ENCODE measurements at places on chromosomes 2 and 18. TPM values are rescaled to one million over a fixed set of nuclear protein-coding genes. Genes with fewer than 3 reads are reported as not detected.

The PPP4R1 gene
- total RNA-seq = 48.8 TPM

The CTDP1 gene
- 42.0 TPM for total RNA-seq

GRCh38 chr2:183093857-183094657 lies 15.5 kb downstream of the DUSP19 start:
- H3K27me3 ChIP-seq = no peaks in the 10 kb centered on the region
- H3K4me3 ChIP-seq = no peak overlapping the region
- H3K4me1 ChIP-seq = no peaks in the 10 kb centered on the region
- H3K27ac ChIP-seq = no peak overlapping the region

- H3K4me3 ChIP-seq = peak overlapping the region; percentile 66
- DNase-seq = peak; percentile 82
- no peaks in the 10 kb centered on the region for H3K36me3 ChIP-seq
- peak overlapping the region; percentile 99 for H3K27ac ChIP-seq
These were observed 61.0 kb upstream of the TAF1B start for GRCh38 chr2:9782197-9782719.

DNA sequence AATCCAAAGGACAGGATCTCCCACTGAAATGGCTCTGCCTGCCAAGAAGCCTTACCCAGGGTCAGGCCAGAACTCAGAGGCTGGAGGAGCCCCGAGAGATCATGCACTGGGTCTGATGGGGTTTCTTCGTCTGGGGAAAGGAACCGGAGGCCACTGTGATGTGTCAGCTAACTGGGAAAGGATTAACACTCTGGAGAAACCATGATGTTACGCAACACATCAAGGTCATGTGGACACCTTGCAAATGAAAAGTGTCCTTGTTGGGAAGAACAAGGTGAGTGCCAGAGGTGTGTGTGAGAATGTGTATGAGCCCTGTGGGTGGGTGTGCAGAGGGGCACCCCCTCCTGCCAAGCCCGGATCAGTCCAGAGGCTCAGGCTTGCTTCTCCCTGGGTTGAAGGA lies 86.9 kb downstream of the CRACDL start:
- no peak overlapping the region for H3K4me3 ChIP-seq
- DNase-seq = no peak
- peaks cover 31% of the 10 kb centered on the region for H3K27me3 ChIP-seq
- H3K4me1 ChIP-seq = peaks cover 1% of the 10 kb centered on the region

DNA sequence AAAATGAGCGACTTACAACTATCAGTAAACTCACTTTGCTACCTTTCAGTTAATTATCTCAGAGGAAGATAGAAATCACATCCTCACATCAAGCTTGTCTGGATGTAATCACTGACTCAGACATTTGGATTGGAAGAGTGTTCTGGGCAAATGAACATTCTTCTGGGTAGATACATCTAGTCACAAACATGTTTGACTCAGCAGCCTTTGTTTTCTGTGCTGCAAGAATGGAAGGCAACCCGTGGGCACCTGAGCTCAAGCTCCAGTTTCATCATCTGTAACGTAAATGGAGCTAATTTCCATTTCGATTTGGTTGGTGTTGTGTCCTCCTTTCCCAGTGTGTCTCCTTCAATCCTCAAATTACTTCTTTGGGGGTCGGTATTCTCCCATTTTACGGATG lies 58.5 kb downstream of the ACAA2 start:
- no peak overlapping the region for H3K27ac ChIP-seq
- no peak overlapping the region for H3K4me3 ChIP-seq
- DNase-seq = no peak
- H3K27me3 ChIP-seq = peaks cover 23% of the 10 kb centered on the region
- H3K36me3 ChIP-seq = no peaks in the 10 kb centered on the region

DNA sequence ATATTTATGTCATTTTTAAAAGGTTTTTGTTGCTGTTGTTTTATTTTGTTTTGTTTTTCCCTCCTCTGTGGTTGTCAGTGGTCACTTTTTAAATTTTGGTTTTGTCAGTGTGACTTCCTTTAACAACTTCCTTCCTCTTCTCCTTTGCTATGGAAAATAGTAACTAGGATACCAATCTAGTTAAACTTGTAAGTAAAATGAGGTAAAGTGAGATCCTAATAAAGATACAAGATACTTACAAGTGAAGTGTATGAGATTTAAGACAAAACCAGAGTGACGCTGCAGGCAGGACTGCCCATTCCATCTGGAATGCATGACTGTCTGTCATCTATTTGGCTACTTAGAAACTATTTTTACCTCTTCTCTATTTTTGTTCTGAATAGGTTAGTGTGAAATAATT lies 30.6 kb upstream of the CREB1 start:
- peaks cover 39% of the 10 kb centered on the region for H3K4me1 ChIP-seq
- H3K4me3 ChIP-seq = no peak overlapping the region
- peaks cover 3% of the 10 kb centered on the region for H3K36me3 ChIP-seq
- DNase-seq = no peak
- H3K27ac ChIP-seq = no peak overlapping the region

GRCh38 chr18:79424008-79424565 lies 28.4 kb downstream of the NFATC1 start:
- peaks cover 44% of the 10 kb centered on the region for H3K36me3 ChIP-seq
- no peak overlapping the region for H3K4me3 ChIP-seq
- no peak for DNase-seq
- H3K27ac ChIP-seq = peak overlapping the region; percentile 44

GRCh38 chr2:237859533-237860272 lies at the start of gene RAMP1:
RAMP1 (plus strand) TSS chr2:237859623; CDS start chr2:237859676, 53 bp downstream.
- H3K36me3 ChIP-seq = peaks cover 3% of the 10 kb centered on the region
- peaks cover 9% of the 10 kb centered on the region for H3K4me1 ChIP-seq
- no peak for DNase-seq
- H3K27ac ChIP-seq = peak within 1 kb of the TSS; percentile 51
- H3K4me3 ChIP-seq = peak within 1 kb of the TSS; percentile 79
- peaks cover 47% of the 10 kb centered on the region for H3K27me3 ChIP-seq

The GPR39 gene
- not detected for total RNA-seq

DNA sequence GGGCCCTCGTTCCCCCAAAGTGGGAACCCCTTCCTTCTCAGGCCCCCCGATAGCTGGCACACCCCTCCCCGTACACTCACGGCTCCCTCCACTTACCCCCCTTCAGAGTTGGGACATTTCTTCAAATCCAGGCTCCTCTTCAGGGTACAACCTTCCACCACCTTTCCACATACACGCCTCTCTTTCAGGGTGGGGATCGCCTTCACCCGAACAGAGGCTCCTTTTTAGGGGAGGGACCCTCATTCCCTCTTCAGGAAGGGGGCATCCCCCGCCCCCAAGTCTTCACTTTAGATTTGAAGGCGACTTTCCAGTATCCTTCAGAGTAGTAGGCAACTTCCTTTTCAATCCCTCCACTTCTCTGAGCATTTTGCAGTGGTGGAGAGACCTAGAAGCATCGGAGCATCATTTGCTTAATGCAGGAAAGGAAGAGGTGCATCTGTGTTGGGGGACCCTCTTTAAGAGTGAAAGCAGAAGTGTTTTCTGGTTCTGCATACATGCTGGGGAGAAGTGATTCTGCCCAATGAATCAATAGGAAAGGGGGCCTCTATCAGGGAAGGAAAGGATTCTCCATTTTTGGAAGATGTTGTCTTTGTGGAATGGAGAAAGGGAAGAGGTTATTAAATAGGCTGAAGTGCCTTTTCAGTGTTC lies 845 bp downstream of the EML4 start:
- peak; percentile 14 for DNase-seq
- H3K36me3 ChIP-seq = peaks cover 2% of the 10 kb centered on the region
- no peak overlapping the region for H3K27ac ChIP-seq
- no peak overlapping the region for H3K4me3 ChIP-seq

The EHBP1 gene
- total RNA-seq = 22.1 TPM

DNA sequence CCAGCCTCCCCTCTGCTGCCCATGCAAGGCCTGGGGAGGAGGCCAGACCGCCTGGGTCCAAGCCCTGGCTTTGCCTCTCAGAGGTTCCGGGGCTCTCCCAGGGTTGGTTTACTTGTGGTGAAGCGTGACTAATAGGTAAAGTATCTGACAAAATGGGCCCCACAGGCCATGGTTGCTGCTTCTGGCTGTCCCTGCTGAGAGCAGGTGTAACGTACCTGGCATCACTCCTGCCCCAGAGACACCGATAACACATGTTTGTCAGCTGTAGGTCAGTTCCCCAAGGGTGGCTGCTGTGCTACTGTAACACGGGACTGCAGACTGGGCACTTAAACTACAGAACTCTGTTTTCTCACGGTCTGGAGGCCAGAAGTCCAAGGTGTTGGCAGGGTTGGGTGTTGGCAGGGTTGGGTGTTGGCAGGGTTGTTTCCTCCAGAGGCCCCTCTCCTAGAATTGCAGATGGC lies 34.1 kb downstream of the ODC1 start:
- H3K27me3 ChIP-seq = no peaks in the 10 kb centered on the region
- DNase-seq = no peak
- no peak overlapping the region for H3K27ac ChIP-seq
- H3K36me3 ChIP-seq = peaks cover 15% of the 10 kb centered on the region
- H3K4me3 ChIP-seq = no peak overlapping the region

The CD207 gene
- not detected for total RNA-seq

- no peak for DNase-seq
- H3K27me3 ChIP-seq = no peaks in the 10 kb centered on the region
- H3K4me1 ChIP-seq = peaks cover 5% of the 10 kb centered on the region
- H3K27ac ChIP-seq = no peak overlapping the region
- no peaks in the 10 kb centered on the region for H3K36me3 ChIP-seq
- H3K4me3 ChIP-seq = no peak overlapping the region
These were observed 329.1 kb upstream of the GULP1 start for GRCh38 chr2:187962538-187962937.

The RFX8 gene
- total RNA-seq = 1.6 TPM

DNA sequence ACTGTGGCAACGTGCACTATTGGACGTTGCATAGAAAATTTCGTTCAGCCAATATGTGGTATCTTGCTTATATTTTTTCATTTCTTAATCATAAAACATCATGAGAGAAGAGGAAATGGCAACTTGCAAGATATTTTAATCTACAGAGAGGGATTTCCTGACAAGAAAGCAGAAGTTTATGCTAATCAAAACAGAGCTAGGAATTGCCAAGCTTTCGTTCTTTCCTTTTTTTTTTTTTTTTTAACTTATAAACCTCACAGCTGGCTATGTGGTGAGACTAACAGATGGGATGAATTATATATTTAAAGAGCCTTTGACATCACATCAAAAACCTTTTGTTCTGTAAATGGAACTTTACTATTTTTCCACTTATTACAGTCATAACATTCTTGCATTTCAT lies 1136.9 kb upstream of the TMEFF2 start:
- no peak for DNase-seq
- no peak overlapping the region for H3K27ac ChIP-seq
- H3K4me1 ChIP-seq = no peaks in the 10 kb centered on the region
- no peaks in the 10 kb centered on the region for H3K36me3 ChIP-seq
- no peak overlapping the region for H3K4me3 ChIP-seq

The IL36A gene
- 0.34 TPM for total RNA-seq

DNA sequence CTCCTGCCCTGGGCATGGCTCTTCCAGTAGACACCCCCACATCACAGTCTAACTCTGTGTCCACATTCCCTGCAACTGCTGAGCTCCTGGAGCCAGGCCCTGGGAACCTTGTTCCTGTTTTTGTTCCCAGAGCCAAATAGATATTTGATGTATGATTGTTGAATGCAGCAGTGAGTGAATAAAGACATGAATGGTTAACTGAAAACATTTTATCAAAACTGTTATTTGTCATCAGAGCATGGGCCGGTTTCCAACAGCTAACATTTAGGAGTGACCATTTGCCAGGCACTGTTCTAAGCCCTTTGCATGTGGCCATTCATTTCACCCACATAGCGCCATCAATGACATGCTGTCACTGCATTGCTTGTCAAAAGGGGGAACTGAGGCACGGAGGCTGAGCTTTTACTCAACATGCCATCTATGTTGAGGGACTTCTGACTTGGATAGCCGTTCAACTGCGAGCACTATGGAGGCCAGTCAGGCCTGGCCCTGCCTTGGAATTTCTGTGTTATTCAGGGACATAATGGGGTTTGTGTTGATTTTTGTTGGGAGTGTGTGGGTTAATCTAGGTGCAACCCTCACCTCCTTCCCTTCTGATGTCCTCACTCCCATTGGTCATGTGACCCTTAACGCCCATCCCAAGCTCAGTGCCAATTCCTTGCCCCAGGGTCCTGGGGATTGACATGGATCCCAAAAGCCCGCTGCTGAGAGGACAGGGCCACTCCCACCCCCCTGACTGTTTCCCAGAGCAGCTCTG lies 12.6 kb downstream of the IL1R1 start:
- no peaks in the 10 kb centered on the region for H3K36me3 ChIP-seq
- H3K4me1 ChIP-seq = no peaks in the 10 kb centered on the region
- no peak for DNase-seq
- peaks cover 3% of the 10 kb centered on the region for H3K27me3 ChIP-seq

The NAGK gene
- 59.3 TPM for total RNA-seq

The CFAP65 gene
- not detected for total RNA-seq

GRCh38 chr2:32237488-32237887 lies 27.2 kb downstream of the NLRC4 start:
- H3K27ac ChIP-seq = no peak overlapping the region
- peaks cover 2% of the 10 kb centered on the region for H3K36me3 ChIP-seq
- H3K27me3 ChIP-seq = no peaks in the 10 kb centered on the region
- no peak overlapping the region for H3K4me3 ChIP-seq
- no peak for DNase-seq
- H3K4me1 ChIP-seq = no peaks in the 10 kb centered on the region

DNA sequence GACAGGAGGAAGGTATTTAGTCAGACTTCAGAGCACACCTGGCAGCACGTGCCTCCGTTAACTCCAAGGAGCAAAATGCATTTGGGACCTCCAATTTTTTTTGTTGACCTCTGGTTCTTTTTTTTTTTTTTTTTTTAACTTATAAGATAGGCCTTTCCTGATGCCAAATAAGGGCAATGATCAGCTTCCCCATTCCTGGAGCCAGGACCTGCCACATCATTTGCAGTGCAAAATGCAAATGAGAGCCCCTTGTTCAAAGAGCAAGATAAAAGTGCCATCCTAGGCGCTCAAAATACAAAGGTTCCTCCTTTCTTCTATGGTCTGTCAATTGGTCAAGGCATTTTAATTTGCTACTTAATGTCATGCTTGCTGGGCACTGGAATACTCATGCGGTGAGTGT lies 133.2 kb upstream of the REV1 start:
- H3K4me1 ChIP-seq = peaks cover 3% of the 10 kb centered on the region
- no peak for DNase-seq
- H3K27me3 ChIP-seq = no peaks in the 10 kb centered on the region

GRCh38 chr18:58666176-58666575 lies 5.1 kb upstream of the MALT1 start:
- H3K27ac ChIP-seq = no peak overlapping the region
- no peaks in the 10 kb centered on the region for H3K36me3 ChIP-seq
- no peak for DNase-seq
- H3K27me3 ChIP-seq = peaks cover 5% of the 10 kb centered on the region
- no peak overlapping the region for H3K4me3 ChIP-seq

The ASB18 gene
- not detected for total RNA-seq

GRCh38 chr2:221397187-221397586 lies 174.9 kb downstream of the EPHA4 start:
- no peak for DNase-seq
- H3K4me3 ChIP-seq = no peak overlapping the region
- no peak overlapping the region for H3K27ac ChIP-seq
- H3K27me3 ChIP-seq = peaks cover 2% of the 10 kb centered on the region
- no peaks in the 10 kb centered on the region for H3K36me3 ChIP-seq

- H3K4me3 ChIP-seq = no peak overlapping the region
- H3K4me1 ChIP-seq = no peaks in the 10 kb centered on the region
- no peaks in the 10 kb centered on the region for H3K36me3 ChIP-seq
- no peak overlapping the region for H3K27ac ChIP-seq
- no peaks in the 10 kb centered on the region for H3K27me3 ChIP-seq
These were observed 861.8 kb downstream of the TRIB2 start for GRCh38 chr2:13578547-13578946.

Data from activated T-helper 2 cell treated with anti-CD3 and anti-CD28 coated beads, Interferon-gamma antibody, Interleukin-2, Interleukin-4, amounts not matched to agents 10 μg/mL and 5 μg/mL and 100 μg/mL, durations not matched to agents 14 hours and 24 hours and 36 hours (primary cell).